ENCODE measurements at places on chromosomes 16 and 17. TPM values are rescaled to one million over a fixed set of nuclear protein-coding genes. Genes with fewer than 3 reads are reported as not detected.

GRCh38 chr17:61164517-61164916, 235.1 kb upstream of the TBX2 start:
- H3K4me1 ChIP-seq = peaks cover 61% of the 10 kb centered on the region
- H3K36me3 ChIP-seq = peaks cover 9% of the 10 kb centered on the region
- no peaks in the 10 kb centered on the region for H3K27me3 ChIP-seq

- peak overlapping the region; percentile 20 for H3K4me3 ChIP-seq
- peaks cover 25% of the 10 kb centered on the region for H3K36me3 ChIP-seq
- DNase-seq = peak; percentile 45
- peak overlapping the region; percentile 71 for H3K27ac ChIP-seq
- no peaks in the 10 kb centered on the region for H3K27me3 ChIP-seq
- peaks cover 23% of the 10 kb centered on the region for H3K4me1 ChIP-seq
Measured at GRCh38 chr17:32483451-32484019, 3.3 kb upstream of the CDK5R1 start.

- DNase-seq = no peak
- peaks cover 17% of the 10 kb centered on the region for H3K4me1 ChIP-seq
- no peaks in the 10 kb centered on the region for H3K36me3 ChIP-seq
- H3K4me3 ChIP-seq = peak overlapping the region; percentile 17
Measured at GRCh38 chr17:9241371-9241712, 220.0 kb downstream of the NTN1 start.

- peaks cover 28% of the 10 kb centered on the region for H3K27me3 ChIP-seq
- H3K27ac ChIP-seq = no peak overlapping the region
- no peak overlapping the region for H3K4me3 ChIP-seq
- no peaks in the 10 kb centered on the region for H3K4me1 ChIP-seq
Measured at GRCh38 chr16:86261379-86261778, 248.9 kb upstream of the FOXF1 start.

DNA sequence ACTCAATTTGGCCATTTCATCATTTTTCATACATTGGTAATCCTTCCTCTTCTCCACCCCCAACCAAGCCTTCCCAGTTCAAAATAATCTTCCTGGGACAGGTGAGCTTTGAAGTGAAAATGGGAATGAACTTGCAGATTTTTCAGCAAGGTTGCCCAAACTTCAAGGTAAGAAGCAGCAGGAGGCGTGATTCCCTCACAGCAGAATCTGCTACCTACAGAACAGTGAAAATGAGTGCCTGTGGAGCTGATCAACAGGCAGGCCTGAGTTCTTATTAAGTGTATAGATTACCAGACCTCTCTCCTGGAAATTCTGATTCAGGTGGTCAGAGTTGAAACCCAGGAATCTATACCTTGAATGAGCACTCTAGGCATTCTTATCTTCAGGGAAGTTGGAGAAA, 356.6 kb downstream of the RBFOX1 start:
- H3K27me3 ChIP-seq = peaks cover 8% of the 10 kb centered on the region
- H3K36me3 ChIP-seq = no peaks in the 10 kb centered on the region
- H3K4me1 ChIP-seq = no peaks in the 10 kb centered on the region
- DNase-seq = no peak
- no peak overlapping the region for H3K27ac ChIP-seq
- no peak overlapping the region for H3K4me3 ChIP-seq

- H3K27ac ChIP-seq = no peak overlapping the region
- H3K4me1 ChIP-seq = peaks cover 5% of the 10 kb centered on the region
- no peaks in the 10 kb centered on the region for H3K27me3 ChIP-seq
- H3K36me3 ChIP-seq = no peaks in the 10 kb centered on the region
- no peak for DNase-seq
Measured at GRCh38 chr17:59725691-59726090, 18.2 kb downstream of the VMP1 start.

DNA sequence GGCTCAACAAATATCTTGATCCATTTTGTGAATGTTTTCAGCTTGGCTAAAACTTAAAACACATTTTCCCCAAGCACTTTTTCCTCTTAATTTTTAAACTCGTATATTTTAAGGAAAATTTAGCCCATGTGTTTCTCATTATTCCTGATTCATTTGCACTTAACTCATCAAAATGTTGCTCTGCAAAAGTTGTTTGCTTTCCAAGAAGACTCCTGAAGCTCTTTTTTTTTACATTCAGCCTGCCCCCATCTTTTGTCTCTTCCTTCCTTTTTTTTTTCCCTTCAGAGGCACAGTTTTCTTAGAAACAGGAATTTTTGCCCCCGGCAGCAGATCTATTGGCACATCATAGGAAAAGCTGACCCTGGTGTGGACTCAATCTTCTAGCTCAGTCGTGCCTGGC, 155.0 kb upstream of the SALL1 start:
- no peak for DNase-seq
- no peak overlapping the region for H3K27ac ChIP-seq
- H3K4me1 ChIP-seq = peaks cover 2% of the 10 kb centered on the region

DNA sequence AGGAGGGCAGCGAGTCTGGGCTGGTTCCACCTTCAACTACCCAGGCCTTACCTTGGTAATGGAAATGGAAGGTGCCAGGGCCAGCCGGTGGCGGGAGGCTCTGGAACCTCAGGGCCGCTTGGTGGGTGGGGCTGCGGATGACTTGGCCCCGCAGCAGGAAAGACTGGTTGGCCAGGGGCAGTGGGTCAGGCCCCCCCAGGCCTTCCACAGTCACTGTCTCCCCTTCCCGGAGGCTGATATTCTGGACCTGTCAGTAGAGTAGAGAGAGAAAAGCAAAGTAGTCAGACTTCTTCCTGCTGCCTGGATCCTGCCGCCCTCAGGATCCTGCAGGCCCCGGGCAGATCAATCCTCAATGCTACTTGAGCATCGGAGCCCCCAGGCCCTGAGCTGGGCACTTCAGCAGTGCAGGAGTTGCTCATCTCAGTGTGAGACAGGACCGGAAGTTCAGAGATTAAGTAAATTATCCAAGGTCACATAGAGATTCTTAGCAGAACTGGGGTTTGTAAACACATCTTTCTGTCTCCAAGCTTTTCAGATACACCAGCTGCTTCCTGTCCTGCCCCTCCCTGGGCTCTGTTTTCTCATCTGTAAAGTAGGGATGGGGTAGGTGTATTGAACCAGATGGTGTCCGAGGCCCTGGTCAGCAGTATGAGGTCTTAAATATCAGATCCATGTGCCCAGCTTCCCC, 18.5 kb upstream of the PHF12 start:
- no peak overlapping the region for H3K4me3 ChIP-seq
- DNase-seq = no peak
- H3K36me3 ChIP-seq = no peaks in the 10 kb centered on the region
- H3K4me1 ChIP-seq = peaks cover 37% of the 10 kb centered on the region
- peaks cover 41% of the 10 kb centered on the region for H3K27me3 ChIP-seq

- no peaks in the 10 kb centered on the region for H3K27me3 ChIP-seq
- H3K27ac ChIP-seq = peak overlapping the region; percentile 26
- peak overlapping the region; percentile 33 for H3K4me3 ChIP-seq
- peaks cover 7% of the 10 kb centered on the region for H3K36me3 ChIP-seq
- peaks cover 32% of the 10 kb centered on the region for H3K4me1 ChIP-seq
Measured at GRCh38 chr17:607361-608147, 107.1 kb downstream of the VPS53 start.

Gene CCR7
- total RNA-seq = not detected

Gene GPR139
- not detected for total RNA-seq

Gene RND2
- total RNA-seq = 7.6 TPM

Gene CCL11
- not detected for total RNA-seq

Gene SBK1
- total RNA-seq = 51.9 TPM

Gene LRRC46
- not detected for total RNA-seq

Gene SNRNP25
- total RNA-seq = 33.9 TPM

Gene KRTAP4-9
- total RNA-seq = not detected
